ENCODE measurements at places on chromosomes 6 and 20.

GRCh38 chr6:13989496-13990144, 64.9 kb downstream of the RNF182 start:
- no peak for DNase-seq

DNA sequence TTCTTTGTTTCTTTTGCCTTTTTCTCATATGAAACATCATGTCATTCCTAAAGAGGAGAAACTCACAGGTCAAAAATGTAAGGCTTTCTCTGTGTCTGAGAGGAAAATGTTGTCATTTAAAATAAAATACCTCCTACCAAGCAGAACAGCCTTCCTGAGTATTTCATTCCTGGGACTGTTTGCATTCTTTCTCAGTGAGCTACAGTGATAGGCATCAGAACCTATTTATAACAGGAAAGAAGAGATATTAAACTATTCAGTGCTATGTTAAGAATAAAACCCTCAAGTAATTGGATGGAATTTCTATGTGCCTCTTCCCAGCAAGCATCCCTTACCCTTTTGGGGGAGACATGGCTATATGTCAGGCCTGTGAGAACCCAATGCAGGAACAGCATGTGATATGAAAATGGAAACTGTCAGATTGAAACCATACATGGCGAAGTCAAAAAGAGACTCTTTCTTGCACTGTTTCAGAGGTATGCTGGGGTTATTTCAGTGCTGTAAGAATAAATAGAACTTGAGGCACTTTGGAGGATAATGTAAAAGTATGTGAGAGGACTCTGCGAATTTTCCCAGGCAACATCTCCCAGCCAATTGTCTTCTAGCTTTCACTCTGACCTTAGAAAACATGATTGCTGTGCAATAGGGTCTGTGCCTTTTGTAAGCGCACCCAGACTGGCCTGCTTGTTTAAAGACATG, 133.8 kb upstream of the CCN2 start:
- no peak for DNase-seq

DNA sequence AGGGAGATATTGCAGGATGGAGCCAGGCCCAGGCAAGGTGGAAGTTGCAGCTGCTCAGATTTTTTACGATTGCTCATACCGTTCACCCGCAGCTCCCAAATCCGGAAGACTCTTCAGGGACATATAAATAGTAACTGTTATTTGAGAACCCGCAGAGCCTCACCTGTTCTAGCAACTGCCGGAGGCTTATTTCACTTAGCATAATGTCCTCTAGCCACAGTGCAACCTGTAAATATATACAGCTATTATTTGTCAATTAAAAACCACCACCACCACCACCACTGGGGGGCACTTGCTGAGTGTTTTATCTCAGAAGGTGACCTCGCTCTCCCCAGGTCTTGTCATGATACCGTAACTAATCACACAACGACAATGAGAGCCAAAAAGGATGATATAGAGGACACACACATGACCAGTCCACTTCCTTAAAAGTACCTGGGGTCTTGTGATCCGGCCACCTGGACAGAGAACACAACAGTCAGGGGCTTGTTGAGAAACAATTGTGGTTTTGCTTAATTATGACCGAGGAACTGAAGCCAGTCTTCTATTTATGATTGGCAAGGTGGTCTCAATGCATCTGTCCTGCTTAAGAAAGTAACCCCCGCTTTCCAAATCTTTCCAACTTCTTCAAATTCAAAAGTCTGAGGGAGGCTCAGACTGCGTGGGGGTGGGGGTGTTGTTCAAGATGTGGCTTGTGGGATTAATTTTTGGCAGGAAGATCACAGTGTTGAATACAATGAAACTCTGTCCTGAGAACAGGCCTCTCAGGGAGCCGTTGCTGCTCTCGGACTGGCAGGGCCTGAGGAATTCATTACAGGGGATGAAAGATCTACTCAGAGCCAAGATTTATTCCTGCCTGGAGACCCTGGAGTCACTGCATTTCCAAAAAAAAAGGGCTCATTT, 107.7 kb upstream of the PRND start:
- peak; percentile 58 for DNase-seq

GRCh38 chr6:79138146-79138545, 60.1 kb upstream of the PHIP start:
- no peak for DNase-seq

- DNase-seq, result no peak
Measured at GRCh38 chr6:108621117-108621516, 60.4 kb downstream of the FOXO3 start.

DNA sequence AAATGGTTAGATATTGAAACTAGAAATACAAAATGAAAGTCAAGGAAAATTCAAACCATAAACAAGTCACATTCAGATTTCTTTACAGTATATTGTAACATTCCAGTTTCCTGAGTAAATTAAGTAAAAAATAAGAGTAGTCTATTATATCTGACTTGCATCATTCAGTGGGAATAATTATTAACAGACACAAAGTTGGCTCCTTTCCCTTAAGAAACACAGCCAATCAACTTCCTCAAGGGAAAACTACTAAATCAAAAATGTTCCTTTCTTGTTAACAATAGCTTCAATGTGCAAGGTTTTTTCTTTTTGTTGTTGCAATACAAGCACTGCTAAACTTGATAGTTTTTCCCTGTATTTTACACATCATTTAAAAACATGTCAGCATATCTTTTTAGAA, 33.2 kb downstream of the DNAAF9 start:
- no peak for DNase-seq

DNA sequence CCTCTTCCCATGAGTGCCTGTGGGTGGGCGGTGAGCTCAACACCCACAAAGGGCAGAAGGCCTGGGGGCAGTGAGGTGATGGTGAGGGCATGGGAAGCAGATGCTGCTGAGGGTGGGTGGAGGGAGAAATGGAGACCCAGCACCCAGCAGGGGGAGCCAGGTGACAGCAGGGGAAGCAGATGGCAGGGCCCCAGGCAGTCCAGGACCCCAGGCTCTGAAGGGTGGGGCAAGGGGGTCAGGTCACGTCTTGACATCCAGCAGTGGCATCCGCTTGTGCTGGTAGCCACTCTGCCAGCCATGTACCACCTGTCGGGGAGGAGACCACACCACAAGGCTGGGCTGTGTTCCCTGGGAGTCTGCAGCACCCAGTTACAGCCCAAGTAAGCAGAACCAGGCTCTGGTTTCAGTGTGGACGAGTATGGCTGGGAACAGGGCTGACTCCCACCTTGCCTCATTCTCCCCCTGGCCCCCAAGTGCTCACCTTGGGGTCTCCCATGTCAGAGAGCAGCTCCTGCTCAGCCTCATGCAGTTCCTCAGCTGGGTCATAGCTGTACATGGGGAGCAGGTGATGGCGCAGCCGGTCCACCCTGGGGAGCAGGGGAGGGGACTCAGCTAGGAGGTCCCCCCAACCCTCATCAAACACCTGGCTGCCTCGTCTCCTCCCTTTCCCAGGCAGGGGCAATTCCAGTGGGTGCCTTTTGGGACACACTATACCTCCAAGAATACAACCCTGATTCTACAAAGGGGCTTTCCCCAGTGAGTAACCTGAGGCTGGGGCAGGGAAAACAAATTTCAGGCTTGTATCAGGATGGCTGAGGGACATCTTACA, 2.0 kb downstream of the SMIM29 start:
- no peak for DNase-seq

- no peak for DNase-seq
Measured at GRCh38 chr6:135605278-135605790, 107.8 kb upstream of the AHI1 start.

DNA sequence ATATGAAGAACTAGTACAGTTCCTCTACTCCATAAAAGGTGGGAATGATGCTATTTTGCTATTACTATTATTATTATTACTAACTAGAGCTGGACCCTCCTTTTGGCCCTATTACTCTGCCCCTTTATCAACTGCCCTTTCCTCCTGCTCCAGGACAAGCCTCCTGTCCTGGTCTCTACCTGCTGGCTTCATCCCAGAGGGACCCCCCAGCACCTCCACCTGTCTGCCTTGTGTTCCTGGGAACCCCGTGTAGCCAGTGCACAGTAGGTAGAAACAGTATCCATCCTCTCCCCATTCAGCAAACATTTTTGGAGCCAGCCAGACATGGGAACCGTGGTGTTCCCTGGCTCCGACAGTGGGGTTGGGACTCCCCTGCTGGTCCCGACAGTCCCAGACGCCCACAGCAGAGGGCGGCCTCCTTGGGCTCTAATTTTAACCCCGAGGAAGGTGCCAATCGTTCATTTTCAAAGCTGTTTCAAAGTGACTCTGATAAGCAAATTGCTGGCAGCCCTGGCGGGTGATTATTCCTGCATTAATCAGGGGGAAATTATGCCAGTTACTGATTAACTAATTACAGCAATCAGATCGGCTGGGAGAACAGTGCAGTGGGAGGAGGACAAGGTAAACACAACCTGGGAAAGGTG, 44.2 kb upstream of the MDGA1 start:
- DNase-seq, result no peak

GRCh38 chr6:2931055-2931454, 27.9 kb upstream of the SERPINB9 start:
- no peak for DNase-seq

- peak; percentile 79 for DNase-seq
Measured at GRCh38 chr6:27503436-27504030, 30.6 kb upstream of the ZNF184 start.

- no peak for DNase-seq
Measured at GRCh38 chr6:370555-370954, 21.0 kb upstream of the IRF4 start.

DNA sequence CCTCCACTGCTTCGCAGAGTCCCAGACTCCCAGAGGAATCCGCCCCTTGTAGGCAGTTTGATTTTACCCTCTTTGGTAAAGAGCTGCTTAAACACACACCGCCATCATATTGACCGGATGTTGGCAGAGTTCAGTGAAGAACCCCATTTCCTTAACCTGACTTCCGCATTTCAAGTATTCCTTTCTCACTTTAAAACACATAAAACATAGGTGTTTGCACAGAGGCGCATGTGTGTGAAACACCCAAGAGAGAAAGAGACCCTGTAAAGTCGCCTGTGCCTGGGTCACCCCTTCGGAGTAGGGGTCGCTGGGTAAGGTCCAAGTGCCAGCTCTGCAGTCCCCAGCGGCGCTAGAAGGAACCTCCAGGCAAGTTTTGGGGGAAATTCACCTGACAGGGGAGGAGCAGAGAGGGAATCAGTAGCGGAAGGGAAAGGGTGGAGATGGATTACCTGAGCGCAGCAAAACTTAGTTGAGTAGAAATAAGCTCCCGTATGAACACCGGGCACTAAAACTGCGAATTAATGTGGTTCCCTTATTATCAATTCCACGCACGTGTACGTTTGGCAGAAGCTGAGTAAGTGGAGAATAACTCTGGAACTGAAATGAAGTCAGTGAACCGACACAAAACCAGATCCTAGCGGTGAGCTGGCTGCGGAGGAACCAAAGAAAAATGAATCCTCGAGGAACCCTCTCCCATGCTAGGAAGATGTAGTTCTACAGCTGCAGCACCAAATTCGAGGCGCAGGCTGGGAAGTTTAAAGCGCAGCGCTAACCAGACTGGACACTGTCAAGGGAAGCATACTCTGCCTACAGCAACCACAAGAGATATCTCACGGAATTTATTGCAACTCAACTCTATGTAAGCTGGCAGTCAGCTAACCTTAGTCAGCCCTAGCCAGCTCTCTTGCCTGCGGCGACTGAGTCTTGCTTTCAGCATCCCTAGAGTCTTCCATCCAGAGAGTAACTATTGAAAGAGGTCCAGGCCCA, 3.5 kb upstream of the HTR1B start:
- no peak for DNase-seq

DNA sequence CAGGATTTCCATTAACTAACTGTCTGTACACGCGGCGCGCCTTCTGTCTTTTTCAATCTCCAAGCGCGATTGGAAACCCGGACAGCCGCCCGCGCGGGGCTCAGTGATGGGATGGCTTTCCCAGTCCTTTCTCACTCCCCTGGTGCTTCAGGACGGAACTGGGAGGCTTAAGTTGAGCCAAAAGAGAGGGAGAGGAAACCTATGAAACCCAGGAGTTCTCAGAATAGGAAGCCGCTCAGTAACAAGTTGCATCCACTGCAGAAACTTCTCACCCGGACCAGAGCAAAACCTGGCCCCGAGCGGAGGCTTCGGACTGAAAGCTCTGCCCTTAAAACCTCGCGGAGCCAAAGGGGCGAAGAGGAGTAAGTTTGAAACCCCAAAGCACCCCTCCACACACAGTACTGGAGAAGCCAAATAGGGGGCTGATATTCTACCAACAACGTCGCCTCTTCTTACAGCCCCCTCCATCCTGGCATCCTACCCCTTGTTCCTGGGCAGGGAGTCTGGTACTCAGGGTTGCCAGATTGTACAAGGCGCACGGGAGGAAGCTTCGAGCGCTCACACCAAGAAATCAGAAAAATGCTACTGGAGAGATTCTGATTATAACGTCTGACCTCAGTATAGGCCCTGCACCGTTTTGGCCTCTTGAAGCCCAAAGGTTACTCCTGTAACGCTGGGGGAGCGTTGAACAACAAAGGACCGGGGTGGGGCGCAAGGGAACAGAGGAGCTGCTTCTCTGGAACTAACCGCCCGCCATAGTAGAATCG, 906 bp upstream of the COL12A1 start:
- DNase-seq, result no peak

DNA sequence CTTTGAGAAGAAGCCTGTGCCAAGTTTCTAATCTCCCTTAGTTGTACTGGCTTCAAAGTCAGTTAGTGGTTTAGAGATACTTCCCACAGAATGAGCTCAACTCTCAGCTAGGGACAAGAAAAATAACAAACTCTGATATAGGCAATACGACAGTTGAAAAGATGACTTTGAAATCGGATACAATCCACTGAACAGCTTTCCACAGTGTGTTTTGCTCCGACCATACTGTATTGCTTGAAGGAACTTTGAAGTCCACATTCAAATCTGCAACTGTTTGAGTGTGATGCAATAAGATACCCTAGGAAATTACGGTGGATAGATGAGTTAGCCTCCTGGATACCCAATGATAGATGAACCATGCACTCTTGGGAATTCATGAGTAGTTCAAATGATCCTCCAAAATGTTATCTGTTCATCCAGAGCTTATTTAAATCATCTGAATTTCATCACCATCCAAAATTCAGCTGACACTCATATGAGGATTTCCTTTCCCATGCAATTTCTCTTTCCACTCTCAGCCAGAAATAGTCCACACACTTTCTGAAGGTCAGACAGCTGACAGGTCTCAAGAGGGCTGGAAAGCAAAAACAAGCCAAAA, 443.8 kb downstream of the HAO1 start:
- DNase-seq, result no peak

DNA sequence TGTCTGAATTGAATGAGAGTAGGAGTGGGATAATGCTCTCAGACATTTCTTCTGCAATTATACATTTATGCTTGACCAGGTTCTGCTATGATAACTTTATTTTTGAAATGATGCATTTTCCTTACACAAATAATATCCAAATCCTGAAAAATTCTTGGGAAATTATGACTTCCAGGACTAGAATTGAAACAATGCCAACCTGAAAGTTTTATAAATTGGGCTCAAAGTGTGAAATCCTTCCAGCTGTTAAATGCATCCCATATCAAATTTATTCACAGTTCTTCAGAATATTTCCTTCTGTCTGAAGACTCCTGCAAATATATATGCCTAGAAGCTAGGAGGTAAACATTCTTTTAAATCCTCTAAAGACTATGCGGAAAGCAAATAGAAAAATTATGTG, 155.7 kb upstream of the EYA4 start:
- DNase-seq, result no peak

- no peak for DNase-seq
Measured at GRCh38 chr6:15716889-15717288, 54.1 kb upstream of the DTNBP1 start.
